ENCODE measurements at places on chromosomes 5 and 9. TPM values are rescaled to one million over a fixed set of nuclear protein-coding genes. Genes with fewer than 3 reads are reported as not detected.

TCF7 gene
- 1.6 TPM for total RNA-seq

SPATA31D4 gene
- not detected for total RNA-seq

DNA sequence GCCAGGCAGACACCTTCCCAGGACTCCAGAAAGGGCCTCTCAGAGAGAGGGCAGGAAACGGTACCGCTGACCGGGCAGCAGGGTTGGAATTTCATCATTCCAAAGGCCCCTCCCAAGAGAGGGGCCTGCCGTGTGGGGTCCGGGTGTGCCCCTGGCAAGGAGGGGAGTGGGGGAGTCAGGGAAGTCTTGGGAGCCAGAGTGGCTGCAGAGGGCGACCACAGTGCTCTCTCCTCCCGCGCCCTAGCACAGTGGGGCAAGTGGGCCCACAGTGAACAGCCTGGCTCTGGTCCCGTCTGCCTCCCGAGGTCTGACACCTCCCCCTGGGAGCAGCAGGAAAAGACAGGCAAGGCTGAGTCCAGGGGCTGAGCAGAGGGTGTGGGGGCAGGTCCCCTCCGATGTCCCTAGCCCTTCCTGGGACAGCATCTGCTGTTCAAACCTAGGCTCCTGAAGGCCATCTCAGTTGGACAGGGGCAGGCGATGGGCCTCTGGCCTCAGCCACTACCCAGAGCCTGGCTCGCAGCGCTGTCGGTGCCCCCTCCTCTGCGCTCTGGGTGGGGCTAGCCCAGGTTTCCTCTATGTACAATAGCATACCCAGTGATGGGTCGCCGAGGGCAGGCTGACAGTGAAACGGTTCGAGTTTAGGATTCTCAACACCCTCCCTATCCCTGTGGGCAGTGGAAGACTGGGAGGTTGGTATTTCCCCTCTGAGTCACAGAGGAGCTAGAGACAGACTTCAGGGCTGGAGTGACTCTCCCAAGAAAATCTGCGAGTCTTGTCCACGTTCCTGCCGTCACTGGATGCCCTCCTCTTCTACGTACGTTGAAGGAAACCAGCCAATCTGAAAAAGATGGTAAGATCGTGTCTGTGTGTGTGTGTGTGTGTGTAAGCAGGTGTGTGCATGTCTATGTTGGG is 25.4 kb upstream of the SARDH start:
- peak; percentile 67 for DNase-seq

GRCh38 chr5:181027452-181028031 is 12.5 kb upstream of the BTNL9 start:
- DNase-seq = no peak

GRCh38 chr5:111984044-111984443 is 227.1 kb upstream of the NREP start:
- DNase-seq = no peak

GRCh38 chr9:123119566-123119965 is 86.1 kb downstream of the GPR21 start:
- DNase-seq = no peak

DNA sequence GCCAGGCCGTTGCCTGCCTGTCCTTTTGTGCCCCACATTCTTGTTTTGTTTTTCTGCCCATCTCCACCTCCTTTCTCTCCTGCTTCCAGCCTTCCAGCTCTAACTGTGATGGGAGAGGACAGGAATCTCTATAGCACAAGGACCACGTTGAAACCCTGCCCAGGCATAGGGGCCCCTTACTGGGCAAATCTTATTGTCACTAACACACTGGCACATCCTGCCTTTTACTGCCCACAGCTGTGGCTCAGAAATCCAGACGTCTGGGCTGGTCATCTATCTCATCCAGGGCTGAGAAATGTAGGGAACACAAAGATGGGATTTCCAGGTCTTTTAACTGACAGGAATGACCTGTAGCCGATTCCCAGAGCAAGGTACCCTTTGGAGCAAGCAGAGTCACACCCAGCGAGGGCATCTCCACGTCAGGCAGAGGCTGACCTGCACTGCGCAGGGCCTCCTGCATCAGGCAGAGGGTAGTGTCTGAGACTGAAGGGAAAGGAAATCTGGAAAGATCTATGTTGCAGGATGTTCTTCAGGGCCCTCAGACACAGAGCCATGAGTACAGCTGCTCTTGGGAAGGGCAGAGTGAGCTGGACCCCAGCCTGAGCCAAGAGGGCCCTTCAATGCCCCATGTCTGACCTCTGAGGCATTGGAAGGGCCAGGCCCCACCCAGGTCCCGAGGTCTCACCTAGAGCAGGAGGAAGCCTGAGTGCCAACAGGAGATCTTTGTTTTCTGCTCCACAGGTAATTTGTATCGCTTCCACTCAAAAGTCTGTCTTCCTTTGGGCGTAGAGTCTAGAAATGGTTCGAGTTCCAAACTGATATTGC is 278.8 kb downstream of the FSTL4 start:
- DNase-seq = peak; percentile 55

LRRC70 gene
- total RNA-seq = 6.8 TPM

ASPN gene
- 34.5 TPM for total RNA-seq

DNA sequence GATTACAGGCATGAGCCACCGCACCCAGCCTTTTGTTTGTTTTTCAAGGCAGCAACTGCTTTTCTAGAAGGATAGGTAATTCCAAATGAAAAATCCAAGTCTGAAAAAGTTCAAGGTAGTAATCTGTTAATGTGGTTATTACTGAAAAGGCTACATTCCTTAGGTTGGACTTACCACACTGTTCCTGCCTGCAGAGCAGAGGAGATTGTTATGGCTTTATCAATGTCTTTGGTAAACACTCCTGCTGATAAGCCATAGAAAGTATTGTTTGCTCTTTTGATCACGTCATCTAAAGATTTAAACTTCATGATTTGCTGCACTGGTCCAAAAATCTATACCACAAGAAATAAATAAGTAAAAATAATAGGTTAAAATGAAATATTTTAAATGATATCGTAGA is 43.4 kb downstream of the ALDH1A1 start:
- DNase-seq = no peak

Measured in posterior vena cava (tissue), 2 donors.